ENCODE measurements at places on chromosomes 7 and 10. TPM values are rescaled to one million over a fixed set of nuclear protein-coding genes. Genes with fewer than 3 reads are reported as not detected.

- no peak for DNase-seq
- no peaks in the 10 kb centered on the region for H3K4me1 ChIP-seq
- no peak overlapping the region for H3K4me3 ChIP-seq
- H3K36me3 ChIP-seq: no peaks in the 10 kb centered on the region
- H3K27ac ChIP-seq: no peak overlapping the region
Observed at GRCh38 chr10:107492389-107492788, 327.9 kb upstream of the SORCS1 start.

GRCh38 chr10:23341004-23341403 lies 3.6 kb downstream of the C10orf67 start:
- no peak for DNase-seq
- peaks cover 19% of the 10 kb centered on the region for H3K4me1 ChIP-seq
- H3K27me3 ChIP-seq: peaks cover 13% of the 10 kb centered on the region
- no peak overlapping the region for H3K4me3 ChIP-seq
- H3K36me3 ChIP-seq: no peaks in the 10 kb centered on the region

GRCh38 chr7:50779427-50779826 lies 3.3 kb downstream of the GRB10 start:
- DNase-seq: no peak
- H3K27ac ChIP-seq: no peak overlapping the region
- H3K4me1 ChIP-seq: peaks cover 42% of the 10 kb centered on the region
- no peaks in the 10 kb centered on the region for H3K36me3 ChIP-seq

GRCh38 chr7:143199040-143199439 lies 15.8 kb downstream of the TAS2R39 start:
- H3K36me3 ChIP-seq: no peaks in the 10 kb centered on the region
- H3K27ac ChIP-seq: no peak overlapping the region
- H3K27me3 ChIP-seq: no peaks in the 10 kb centered on the region
- H3K4me3 ChIP-seq: no peak overlapping the region
- DNase-seq: no peak

GRCh38 chr7:106057962-106058927 lies 53.9 kb downstream of the SYPL1 start:
- H3K36me3 ChIP-seq: no peaks in the 10 kb centered on the region
- peak overlapping the region; percentile 73 for H3K27ac ChIP-seq
- no peaks in the 10 kb centered on the region for H3K27me3 ChIP-seq
- no peak overlapping the region for H3K4me3 ChIP-seq
- peak; percentile 88 for DNase-seq

DNA sequence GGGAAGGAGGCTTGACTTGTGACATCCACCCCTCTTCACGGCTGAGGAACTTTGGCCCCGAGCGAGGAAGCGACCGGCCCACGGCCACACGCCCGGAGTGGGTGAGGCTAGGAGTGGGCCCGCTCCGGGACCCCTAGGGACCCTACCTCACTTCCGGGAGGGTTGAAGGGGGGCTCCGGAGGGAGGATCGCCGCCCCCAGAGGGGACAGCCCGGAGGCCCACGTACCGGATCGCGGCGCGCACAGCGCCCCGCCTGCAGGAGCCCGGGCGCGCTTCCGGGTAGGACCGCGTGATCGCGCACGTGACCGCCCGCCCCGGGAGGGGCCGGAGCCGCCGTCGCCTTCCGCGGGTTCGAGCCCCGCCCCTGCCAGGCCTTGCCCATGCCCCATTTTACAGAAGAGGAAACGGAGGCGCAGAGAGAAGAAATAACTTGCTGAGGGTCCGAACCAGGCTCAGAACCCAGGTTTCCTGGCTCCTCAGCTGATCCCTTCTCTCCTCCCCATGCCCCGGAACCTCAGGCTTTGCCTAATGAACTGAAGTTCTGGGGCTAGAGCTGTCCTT lies at the start of gene HPS1:
HPS1 (minus strand) TSS at position 275 of the 561 bp plus-strand sequence. CDS start 3,695 bp downstream, outside the sequence.
- H3K4me3 ChIP-seq: peak within 1 kb of the TSS; percentile 93
- peaks cover 37% of the 10 kb centered on the region for H3K36me3 ChIP-seq
- DNase-seq: peak; percentile 93

GRCh38 chr10:100734295-100735086 lies 10.9 kb upstream of the PAX2 start:
- H3K4me1 ChIP-seq: peaks cover 42% of the 10 kb centered on the region
- no peak overlapping the region for H3K4me3 ChIP-seq
- no peaks in the 10 kb centered on the region for H3K36me3 ChIP-seq
- H3K27ac ChIP-seq: no peak overlapping the region

- DNase-seq: no peak
- H3K27me3 ChIP-seq: no peaks in the 10 kb centered on the region
Observed at GRCh38 chr10:18341055-18341454, 200.8 kb downstream of the CACNB2 start.

DNA sequence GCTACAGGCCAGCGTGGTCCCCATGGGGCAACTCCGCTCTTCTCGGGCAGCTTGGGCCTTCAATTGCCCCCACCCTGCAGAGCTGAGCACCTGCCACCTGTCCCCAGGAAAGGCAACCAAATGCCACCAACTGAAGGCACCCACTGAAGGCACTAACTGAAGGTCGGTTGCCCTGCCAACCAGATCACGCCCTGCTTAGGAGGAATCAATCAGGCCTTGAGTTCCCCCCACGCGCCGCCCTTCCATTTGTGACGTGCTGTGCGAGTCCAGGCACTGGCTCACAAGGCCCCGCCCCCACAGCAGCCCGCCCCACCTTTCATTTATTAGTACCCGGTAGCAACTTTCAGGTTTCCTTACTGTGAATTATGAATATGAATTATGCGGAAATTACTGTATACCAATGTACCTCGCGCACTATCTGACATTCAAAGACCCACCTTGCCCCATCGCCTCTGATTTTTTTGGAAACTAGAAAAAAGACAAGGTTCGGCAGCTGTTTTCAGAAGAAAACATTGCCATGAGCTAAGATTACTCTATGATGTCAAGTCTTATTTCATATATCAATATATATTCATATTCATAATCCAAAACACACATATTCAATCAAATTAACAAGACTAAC lies 83.6 kb upstream of the ABI1 start:
- H3K36me3 ChIP-seq: no peaks in the 10 kb centered on the region
- no peaks in the 10 kb centered on the region for H3K4me1 ChIP-seq
- H3K4me3 ChIP-seq: no peak overlapping the region
- peaks cover 17% of the 10 kb centered on the region for H3K27me3 ChIP-seq
- no peak overlapping the region for H3K27ac ChIP-seq
- DNase-seq: no peak

DNA sequence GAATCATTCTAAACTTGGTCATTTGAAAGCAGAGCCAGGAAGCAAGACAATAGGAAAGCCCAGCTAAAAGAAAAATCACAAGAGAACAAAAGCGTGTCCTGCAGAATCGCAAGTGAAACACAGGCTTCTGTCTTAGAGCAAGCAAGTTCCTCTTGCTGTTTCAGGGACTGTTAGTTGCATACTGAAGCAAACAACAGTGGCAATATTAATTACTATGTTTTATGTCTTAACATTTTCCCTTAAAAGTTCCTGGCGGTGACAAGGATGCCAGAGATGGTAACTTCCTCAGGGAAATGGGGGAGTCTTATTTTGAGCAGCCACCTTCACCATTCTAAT lies 217.1 kb downstream of the GFRA1 start:
- H3K27me3 ChIP-seq: no peaks in the 10 kb centered on the region
- H3K27ac ChIP-seq: no peak overlapping the region
- H3K36me3 ChIP-seq: no peaks in the 10 kb centered on the region
- H3K4me1 ChIP-seq: no peaks in the 10 kb centered on the region
- no peak overlapping the region for H3K4me3 ChIP-seq

DNA sequence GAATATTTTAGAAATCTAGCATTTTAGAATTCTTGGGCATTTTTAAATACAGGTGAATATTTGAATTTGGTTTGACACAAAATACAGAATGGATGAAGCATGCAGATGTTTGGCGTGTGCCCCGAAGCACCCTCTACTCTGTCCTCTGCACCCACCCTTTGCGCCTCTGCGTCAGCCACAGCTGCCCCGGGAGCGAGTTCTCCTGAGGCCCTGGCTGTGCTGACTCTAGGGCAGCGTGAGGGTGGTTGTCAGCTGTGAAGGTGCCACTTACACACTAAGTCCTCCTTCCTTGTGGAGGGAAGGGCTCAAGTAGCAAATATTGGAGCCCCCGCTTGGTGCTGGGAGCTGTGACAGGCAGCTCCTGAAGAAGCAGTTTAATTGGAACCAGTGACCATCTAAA lies 48.4 kb downstream of the DAGLB start:
- H3K4me1 ChIP-seq: peaks cover 60% of the 10 kb centered on the region
- peak overlapping the region; percentile 26 for H3K27ac ChIP-seq
- H3K27me3 ChIP-seq: no peaks in the 10 kb centered on the region
- DNase-seq: no peak
- H3K36me3 ChIP-seq: peaks cover 68% of the 10 kb centered on the region

- no peak for DNase-seq
- H3K36me3 ChIP-seq: no peaks in the 10 kb centered on the region
- H3K27me3 ChIP-seq: no peaks in the 10 kb centered on the region
- no peak overlapping the region for H3K4me3 ChIP-seq
- no peaks in the 10 kb centered on the region for H3K4me1 ChIP-seq
Observed at GRCh38 chr7:44132039-44132438, 8.7 kb upstream of the POLD2 start.

GRCh38 chr7:17033245-17033644 lies 151.5 kb upstream of the AGR3 start:
- H3K27me3 ChIP-seq: no peaks in the 10 kb centered on the region
- no peaks in the 10 kb centered on the region for H3K36me3 ChIP-seq
- no peak overlapping the region for H3K27ac ChIP-seq
- peaks cover 3% of the 10 kb centered on the region for H3K4me1 ChIP-seq
- DNase-seq: peak; percentile 71

DNA sequence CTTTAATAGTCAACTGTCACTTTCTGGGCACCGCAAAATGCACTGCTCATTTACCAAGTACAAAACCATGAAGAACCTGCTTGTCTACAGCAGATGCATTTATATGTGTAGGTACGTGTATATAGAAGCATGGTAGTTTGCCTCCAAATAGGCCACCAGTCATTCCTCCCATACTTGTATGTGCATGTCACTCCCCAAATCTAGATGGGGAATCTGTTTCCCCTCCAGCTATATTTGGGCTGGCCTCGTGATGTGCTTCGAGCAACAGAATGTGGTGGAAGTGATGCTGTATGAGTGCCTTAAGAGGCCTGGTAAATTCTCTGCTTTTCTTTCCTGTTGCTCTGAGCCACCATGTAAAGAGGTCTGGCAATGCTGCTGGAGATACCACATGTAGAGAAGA lies 47.1 kb downstream of the PSMC2 start:
- no peak for DNase-seq
- no peak overlapping the region for H3K4me3 ChIP-seq
- no peaks in the 10 kb centered on the region for H3K36me3 ChIP-seq

PIK3CG gene
- total RNA-seq: 4.4 TPM

WEE2 gene
- 0.37 TPM for total RNA-seq

HOXA10 gene
- not detected for total RNA-seq

SRRM3 gene
- total RNA-seq: 0.37 TPM

CALML5 gene
- not detected for total RNA-seq

GLCCI1 gene
- 36.2 TPM for total RNA-seq

FAM24B gene
- total RNA-seq: 4.5 TPM

Data from stomach (tissue), 19 donors.